ENCODE measurements at places on chromosomes 11 and 22.

DNA sequence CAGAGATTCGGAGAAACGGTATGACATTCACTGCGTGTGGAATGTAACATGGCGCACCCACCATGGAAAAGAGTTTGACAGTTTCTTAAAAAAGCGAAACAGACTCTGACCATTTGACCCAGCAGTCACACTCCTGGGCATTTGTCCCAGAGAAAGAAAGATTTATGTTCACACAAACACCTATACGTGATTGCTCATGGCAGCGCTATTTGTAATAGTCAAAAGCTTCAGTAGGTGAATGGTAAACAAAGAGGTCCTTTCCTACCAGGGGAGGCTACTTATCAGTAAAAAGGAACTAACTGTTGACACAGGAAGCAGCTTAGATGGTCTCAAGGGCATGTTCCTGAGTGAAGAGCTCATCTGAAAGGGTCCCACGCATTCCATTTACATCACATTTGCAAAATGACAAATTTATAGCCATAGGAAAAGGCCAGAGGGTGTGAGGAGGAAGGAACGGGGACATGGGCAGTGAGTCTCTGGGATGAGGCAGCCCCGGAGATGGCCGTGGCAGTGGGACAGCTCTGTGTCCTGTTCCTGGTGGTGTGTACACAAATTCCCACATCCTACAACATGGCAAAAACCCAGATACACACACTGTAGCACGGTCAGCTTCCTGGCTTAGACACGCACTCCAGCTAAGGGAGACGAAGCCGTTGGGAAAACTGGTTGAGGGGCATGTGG, 14.6 kb upstream of the KRTAP5-6 start:
- no peak for DNase-seq

DNA sequence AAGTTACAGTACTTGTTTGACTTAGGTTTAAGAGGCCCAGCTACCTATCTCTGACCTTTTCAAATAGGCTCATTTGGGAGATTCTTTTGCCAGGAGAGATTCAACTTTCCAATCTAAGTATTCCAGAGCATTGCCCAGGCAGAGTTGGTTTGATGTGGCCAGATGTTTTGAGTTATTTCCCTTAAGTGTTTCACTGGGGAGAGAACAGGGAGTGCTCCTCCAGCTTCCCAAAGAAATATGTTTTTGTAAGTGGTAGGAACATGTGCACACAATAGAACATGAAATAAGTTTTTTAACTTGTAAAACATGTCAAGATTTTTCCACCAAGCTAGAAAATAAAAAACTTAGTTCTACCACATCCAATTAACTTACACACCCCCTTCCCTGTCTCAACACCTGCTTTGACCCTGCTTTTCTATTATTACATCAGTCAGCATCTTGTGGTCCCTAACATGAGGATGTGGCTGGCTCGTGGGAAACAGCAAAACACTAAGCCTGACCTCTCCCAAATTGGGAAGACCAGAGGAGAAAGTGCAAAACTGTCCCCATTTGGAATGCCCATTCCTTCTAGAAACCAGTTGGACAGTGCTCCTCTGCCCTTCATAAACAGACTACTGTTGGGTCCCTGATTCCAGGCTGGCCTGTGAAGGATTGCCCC, 70.4 kb upstream of the RASSF10 start:
- no peak for DNase-seq

- DNase-seq, result no peak
These were observed 39.3 kb downstream of the AMBRA1 start for GRCh38 chr11:46554213-46555147.

- DNase-seq, result no peak
These were observed 1.3 kb downstream of the CLMP start for GRCh38 chr11:123193742-123194141.

DNA sequence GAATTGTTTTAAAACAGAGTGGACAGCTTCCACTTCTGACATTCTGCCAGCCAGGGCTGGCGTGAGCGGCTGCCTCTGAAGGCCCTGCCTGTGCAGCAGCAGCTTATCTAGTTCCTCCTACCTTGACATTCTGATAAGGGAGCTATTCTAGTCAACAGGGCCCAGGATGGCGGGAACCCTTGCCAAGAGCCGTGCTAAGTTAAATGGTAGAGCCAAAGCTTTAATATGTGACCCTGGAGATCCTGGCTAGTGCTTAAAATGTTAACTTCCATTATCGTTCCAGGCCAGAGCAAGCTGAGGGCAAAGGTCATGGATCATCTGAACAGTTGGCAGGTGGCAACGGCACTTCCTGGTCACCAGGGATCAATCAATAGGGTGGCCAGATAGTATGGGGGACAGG, 3.5 kb downstream of the KCNJ5 start:
- DNase-seq, result no peak

DNA sequence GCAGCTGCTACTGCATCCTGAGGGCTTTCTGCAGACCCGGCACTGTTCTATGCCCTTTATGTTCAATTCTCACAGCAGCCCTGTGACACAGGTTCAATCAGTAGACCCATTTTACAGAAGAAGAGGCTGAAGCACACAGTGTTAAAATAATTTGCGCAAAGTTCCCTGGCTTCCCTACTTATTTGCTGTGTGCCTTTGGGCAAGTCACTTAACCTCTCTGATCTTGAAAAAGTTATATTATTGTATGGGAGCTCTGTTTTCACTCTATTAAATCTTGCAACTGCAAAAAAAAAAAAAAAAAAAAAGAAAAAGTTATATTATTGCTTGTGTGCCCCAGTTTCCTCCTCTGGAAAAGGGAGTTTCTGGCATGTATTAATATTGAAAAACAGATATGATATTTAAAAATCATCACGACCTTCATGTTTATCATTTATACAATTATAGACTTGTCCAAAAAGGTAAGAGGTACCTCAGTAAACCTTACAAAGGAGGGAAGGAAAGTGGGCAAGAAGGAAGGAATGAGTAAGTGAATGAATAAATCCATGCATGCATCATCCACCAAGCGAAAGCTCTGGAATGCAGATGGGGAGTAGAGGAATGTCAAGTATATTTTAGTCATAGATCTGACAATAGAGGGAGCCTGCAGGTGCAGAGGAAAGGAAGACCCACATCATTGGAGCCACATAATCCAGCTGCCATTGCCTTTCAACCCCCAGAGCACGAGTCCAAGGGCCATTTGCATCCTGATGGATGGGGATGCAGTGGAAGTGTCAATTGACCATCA, 21.2 kb upstream of the ISX start:
- DNase-seq, result no peak

DNA sequence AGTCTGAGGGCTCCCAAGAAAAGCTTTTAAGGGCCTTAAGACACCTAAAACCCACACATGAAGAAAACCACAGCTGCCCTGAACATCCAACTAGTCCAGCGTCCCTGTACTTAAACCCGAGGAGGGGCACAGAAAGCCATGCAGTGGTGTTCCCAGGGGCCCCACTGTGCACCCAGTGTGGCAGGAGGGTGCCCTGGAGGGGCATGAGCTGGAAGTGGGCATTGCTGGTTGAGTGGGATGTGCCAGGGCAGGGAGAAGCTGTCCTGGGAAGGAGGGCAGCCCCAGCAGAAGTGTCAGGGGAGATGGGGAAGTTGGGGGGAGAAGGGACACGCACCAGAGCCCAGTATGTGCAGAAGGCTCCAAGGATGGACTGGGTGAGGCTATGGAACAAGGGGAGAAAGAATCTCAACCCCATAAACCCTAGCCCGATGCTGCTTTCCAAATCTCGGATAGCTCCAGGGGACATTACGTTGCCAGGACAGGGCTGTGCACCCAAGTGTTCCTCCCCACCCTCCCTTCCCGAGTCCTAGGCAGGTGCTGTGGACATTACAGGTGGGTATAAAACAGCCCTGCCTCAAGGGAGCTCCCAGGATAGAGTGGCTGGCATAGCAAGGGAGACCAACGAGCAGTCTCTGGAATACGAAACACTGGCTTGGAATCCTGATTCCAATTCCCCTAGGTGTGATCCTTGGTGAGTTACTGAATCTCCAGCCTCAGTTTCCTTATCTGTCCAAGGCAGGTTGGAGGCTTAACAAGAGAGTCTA, 44.2 kb downstream of the SHANK2 start:
- DNase-seq, result no peak

GRCh38 chr11:12248330-12248729, 129.0 kb upstream of the PARVA start:
- DNase-seq, result no peak

GRCh38 chr11:11993839-11994238, 14.6 kb downstream of the DKK3 start:
- no peak for DNase-seq

Measured in cortex of kidney (tissue), 1 donor.